Mesothelial cell of epicardium (in vitro differentiated cells): ENCODE measurements at places on chromosomes 4 and X. TPM values are rescaled to one million over a fixed set of nuclear protein-coding genes. Genes with fewer than 3 reads are reported as not detected.
A peak's percentile ranks its signal among the peaks of the same experiment; 100 is the strongest.

The F8A3 gene
- total RNA-seq = 2.7 to 3.7 TPM (median 3.6 TPM) in 3 replicates

The RHOXF2B gene
- not detected in 3 replicates for total RNA-seq

The NPY5R gene
- not detected in 3 replicates for total RNA-seq

The REELD1 gene
- total RNA-seq = 0.13 to 0.45 TPM (median 0.16 TPM) in 3 replicates

The NKX3-2 gene
- 1.3 to 1.4 TPM (median 1.3 TPM) in 3 replicates for total RNA-seq

The MND1 gene
- 7.5 to 9.1 TPM (median 7.7 TPM) in 3 replicates for total RNA-seq

The LDOC1 gene
- total RNA-seq = 52.2 to 54.9 TPM (median 54.2 TPM) in 3 replicates

The CXorf65 gene
- not detected in 3 replicates for total RNA-seq

The FAM241A gene
- total RNA-seq = 0.20 to 0.35 TPM (median 0.27 TPM) in 3 replicates

The HSD17B13 gene
- 0.16 to 0.20 TPM (median 0.18 TPM) in 3 replicates for total RNA-seq

The POU3F4 gene
- total RNA-seq = not detected in 3 replicates

The POLN gene
- total RNA-seq = 3.7 to 5.8 TPM (median 4.5 TPM) in 3 replicates

GRCh38 chr4:81519856-81520255, 48.1 kb upstream of the RASGEF1B start:
- peaks cover 18% of the 10 kb centered on the region for H3K4me1 ChIP-seq
- no peaks in the 10 kb centered on the region for H3K36me3 ChIP-seq
- no peak overlapping the region for H3K27ac ChIP-seq
- H3K4me3 ChIP-seq = no peak overlapping the region
- DNase-seq = no peak

GRCh38 chr4:102328045-102328444, 17.2 kb downstream of the SLC39A8 start:
- no peak for DNase-seq
- no peak overlapping the region for H3K4me3 ChIP-seq
- H3K36me3 ChIP-seq = peaks cover 4% of the 10 kb centered on the region
- H3K4me1 ChIP-seq = peaks cover 2% of the 10 kb centered on the region
- no peak overlapping the region for H3K27ac ChIP-seq
- no peaks in the 10 kb centered on the region for H3K27me3 ChIP-seq

DNA sequence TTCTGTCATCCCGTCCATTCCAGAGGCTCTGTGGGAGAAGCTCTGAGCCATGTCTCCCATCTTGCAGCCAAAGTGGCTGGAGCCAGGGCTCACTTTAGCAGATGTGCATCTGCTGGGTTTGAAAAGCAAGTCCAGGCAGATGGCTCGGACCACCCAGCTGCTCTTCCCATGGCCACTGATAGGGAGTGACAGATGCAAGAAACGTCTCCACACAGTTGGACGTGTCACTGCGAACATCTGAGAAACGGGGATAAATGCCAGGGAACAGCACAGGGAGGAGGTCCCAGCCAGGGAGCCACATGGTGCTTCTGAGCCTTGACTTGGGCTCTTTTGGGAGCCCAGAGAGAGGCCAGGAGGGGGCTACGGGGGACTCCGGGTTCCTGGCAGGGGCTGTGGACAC, 242.3 kb downstream of the AFAP1 start:
- H3K36me3 ChIP-seq = no peaks in the 10 kb centered on the region
- no peak for DNase-seq
- no peak overlapping the region for H3K4me3 ChIP-seq
- peaks cover 18% of the 10 kb centered on the region for H3K4me1 ChIP-seq
- no peak overlapping the region for H3K27ac ChIP-seq

- peaks cover 3% of the 10 kb centered on the region for H3K27me3 ChIP-seq
- no peak for DNase-seq
- no peak overlapping the region for H3K4me3 ChIP-seq
- H3K4me1 ChIP-seq = no peaks in the 10 kb centered on the region
Observed at GRCh38 chrX:150907474-150907873, 9.0 kb upstream of the CD99L2 start.

GRCh38 chr4:37936889-37937498, 23.2 kb upstream of the PTTG2 start:
- H3K4me3 ChIP-seq = no peak overlapping the region
- H3K27ac ChIP-seq = no peak overlapping the region
- no peaks in the 10 kb centered on the region for H3K36me3 ChIP-seq
- peaks cover 6% of the 10 kb centered on the region for H3K27me3 ChIP-seq
- H3K4me1 ChIP-seq = peaks cover 3% of the 10 kb centered on the region
- no peak for DNase-seq

DNA sequence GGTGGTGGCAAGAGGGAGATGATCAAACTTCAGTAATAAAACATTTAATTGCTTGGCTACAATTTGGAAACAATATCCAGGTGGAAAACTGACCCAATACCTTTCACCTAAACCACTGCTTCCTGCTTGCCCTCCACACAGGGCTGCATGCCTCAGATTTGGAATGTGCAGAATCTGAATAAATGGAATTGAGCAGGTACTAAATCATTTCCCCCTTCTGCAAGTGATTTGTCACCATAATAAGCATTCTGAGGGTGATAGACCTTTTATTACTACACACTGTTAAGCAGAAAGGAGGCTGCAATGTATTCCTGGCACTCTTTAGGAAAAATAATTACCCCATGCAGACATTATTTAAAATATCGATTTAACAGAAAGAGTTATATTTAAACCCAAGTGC, 291.8 kb downstream of the IDS start:
- no peaks in the 10 kb centered on the region for H3K27me3 ChIP-seq
- peaks cover 4% of the 10 kb centered on the region for H3K36me3 ChIP-seq
- no peak for DNase-seq
- peak overlapping the region; percentile 16 for H3K27ac ChIP-seq
- H3K4me3 ChIP-seq = no peak overlapping the region

DNA sequence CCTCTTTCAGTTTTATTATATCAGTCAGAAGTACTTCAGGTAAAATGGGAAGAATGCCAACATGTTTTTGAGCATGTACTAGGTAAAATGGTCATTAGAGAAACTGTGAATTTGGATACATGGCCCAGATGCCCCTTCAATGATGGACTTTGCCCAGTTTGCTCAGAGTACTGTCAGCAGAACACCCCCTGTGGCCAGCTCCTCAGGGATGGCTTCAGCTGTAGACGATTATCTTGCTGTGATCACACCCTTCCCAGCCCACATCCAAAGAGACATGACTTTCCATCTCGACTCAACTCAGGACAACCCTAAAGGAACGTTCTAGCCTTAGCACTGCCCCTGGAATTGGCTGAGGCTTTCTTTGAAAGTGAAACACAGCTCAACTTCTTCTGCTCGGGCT, 439.1 kb downstream of the PACRGL start:
- no peak for DNase-seq
- H3K4me1 ChIP-seq = no peaks in the 10 kb centered on the region
- H3K4me3 ChIP-seq = no peak overlapping the region
- peaks cover 6% of the 10 kb centered on the region for H3K27me3 ChIP-seq

GRCh38 chrX:41711021-41711667, 12.8 kb upstream of the GPR82 start:
- DNase-seq = no peak
- H3K27ac ChIP-seq = no peak overlapping the region
- H3K27me3 ChIP-seq = no peaks in the 10 kb centered on the region
- H3K36me3 ChIP-seq = no peaks in the 10 kb centered on the region
- H3K4me1 ChIP-seq = no peaks in the 10 kb centered on the region

DNA sequence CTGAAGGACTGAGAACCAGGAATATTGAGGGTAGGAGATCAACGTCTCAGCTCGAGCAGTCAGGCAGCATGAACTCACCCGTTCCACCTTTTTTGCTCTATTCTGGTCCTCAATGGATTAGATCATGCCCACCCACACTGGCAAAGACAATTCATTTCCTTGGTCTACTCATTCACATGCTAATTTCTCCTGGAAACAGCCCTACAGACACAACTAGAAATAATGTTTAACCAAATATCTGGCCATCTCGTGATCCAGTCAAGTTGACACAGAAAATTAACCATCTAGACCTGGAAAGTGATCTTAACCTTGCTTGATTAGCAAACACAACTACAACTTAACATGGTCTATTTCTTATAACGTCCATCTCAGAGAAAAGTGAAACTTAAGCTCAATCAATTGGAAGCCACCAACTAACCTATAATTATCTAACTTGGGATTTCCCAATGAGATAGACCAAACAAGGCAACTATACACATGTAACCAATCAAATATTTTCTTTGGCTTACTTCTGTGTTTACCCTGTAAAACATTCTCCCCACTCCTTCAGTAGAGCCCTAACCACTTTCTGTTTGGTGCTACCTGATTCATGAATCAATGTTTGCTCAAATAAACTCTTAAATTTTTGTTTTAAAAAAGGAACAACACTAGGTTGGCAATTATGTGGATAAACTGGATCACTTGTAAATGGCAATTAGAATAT, 69.7 kb upstream of the MAMLD1 start:
- H3K27ac ChIP-seq = no peak overlapping the region
- H3K36me3 ChIP-seq = no peaks in the 10 kb centered on the region

GRCh38 chr4:77992581-77992980, 64.5 kb upstream of the FRAS1 start:
- peaks cover 3% of the 10 kb centered on the region for H3K27me3 ChIP-seq
- H3K4me3 ChIP-seq = no peak overlapping the region
- H3K4me1 ChIP-seq = peaks cover 10% of the 10 kb centered on the region

- DNase-seq = no peak
- no peak overlapping the region for H3K27ac ChIP-seq
- H3K36me3 ChIP-seq = peaks cover 2% of the 10 kb centered on the region
- H3K27me3 ChIP-seq = no peaks in the 10 kb centered on the region
- H3K4me3 ChIP-seq = no peak overlapping the region
Observed at GRCh38 chr4:92128676-92129075, 175.1 kb upstream of the GRID2 start.

DNA sequence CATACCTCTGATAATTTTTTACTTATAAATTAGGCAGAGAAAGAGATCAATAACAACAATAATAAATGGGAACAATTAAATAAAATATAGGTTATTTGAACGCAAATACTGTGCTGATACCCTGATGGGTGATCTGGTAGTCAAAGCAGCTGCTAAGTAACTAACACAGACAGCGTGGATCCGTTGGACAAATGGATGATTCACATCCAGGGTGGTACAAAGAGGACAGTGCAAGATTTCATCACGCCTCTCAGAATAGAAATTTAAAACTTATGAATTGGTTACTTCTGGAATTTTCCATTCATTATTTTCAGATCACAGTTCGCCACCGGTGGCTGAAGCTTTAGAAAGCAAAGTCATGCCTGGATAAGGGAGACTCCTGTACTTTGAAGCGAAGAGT, 1066.0 kb upstream of the ADGRL3 start:
- DNase-seq = no peak
- H3K4me1 ChIP-seq = no peaks in the 10 kb centered on the region
- no peaks in the 10 kb centered on the region for H3K27me3 ChIP-seq
- H3K36me3 ChIP-seq = no peaks in the 10 kb centered on the region
- H3K27ac ChIP-seq = no peak overlapping the region
- no peak overlapping the region for H3K4me3 ChIP-seq

DNA sequence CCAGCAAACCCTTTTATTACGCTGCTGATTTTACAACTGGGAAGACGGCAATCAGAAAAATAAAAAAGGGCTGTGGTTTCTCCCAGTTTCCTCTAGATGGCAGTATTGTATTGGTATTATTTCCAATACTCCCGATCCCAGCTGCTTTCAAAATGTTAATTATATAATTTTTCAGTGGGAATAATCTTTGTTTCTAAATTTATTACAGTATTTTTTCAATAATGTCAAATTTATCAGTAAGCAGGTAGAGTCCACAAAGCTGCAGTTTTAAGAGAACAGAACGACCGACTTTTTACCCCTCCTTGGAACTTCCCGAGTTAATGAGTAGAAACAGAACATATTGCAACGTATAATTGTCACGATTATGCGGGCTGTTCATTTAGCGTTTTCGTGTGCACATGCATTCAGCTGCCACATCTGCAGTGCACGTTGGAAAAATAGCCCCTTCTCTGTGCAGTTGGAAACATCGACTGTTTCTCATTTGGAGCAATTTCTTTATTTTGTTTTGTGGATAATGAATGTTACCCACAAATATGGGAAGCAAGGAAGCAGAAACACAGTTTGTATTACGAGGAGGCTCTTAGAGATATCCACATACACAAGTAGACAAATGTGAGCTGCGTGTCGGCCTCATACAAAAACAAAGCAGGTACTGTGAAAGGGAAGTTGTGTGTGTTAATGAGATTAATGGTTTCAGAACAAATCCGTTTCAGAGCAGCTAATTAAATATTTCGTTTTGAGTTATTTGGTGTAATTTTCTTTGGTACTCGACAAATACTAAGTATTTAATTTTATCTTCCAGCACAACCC, 188.0 kb downstream of the STIM2 start:
- H3K4me3 ChIP-seq = peak overlapping the region; percentile 50
- H3K36me3 ChIP-seq = no peaks in the 10 kb centered on the region
- H3K27me3 ChIP-seq = peaks cover 44% of the 10 kb centered on the region
- peaks cover 8% of the 10 kb centered on the region for H3K4me1 ChIP-seq
- DNase-seq = no peak
- H3K27ac ChIP-seq = no peak overlapping the region

GRCh38 chr4:113636877-113637276, 124.7 kb downstream of the CAMK2D start:
- no peaks in the 10 kb centered on the region for H3K36me3 ChIP-seq
- H3K27ac ChIP-seq = no peak overlapping the region
- DNase-seq = no peak
- H3K4me3 ChIP-seq = no peak overlapping the region
- no peaks in the 10 kb centered on the region for H3K27me3 ChIP-seq
- H3K4me1 ChIP-seq = peaks cover 7% of the 10 kb centered on the region

DNA sequence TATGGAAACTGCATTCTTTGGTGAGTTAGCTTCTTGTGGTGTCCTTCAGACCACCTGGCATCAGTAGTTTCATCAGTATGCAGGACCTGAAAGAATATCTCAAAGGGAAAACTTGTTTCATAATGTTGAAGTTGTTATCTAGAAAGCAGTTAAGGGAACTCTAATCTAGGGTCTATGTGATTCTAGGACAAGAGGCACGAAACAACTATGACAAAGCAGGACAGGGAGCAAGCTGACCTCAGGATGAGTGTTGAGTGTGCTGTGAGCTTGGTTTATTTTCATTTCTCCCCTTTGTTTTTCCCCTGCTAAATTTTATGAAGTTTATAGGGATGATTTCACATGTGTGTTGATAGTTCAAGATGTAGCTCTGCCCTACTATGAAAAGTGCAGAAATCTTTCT, 65.7 kb downstream of the MXRA5 start:
- H3K27ac ChIP-seq = no peak overlapping the region
- H3K36me3 ChIP-seq = peaks cover 4% of the 10 kb centered on the region
- no peak overlapping the region for H3K4me3 ChIP-seq
- H3K4me1 ChIP-seq = no peaks in the 10 kb centered on the region
- DNase-seq = no peak
- H3K27me3 ChIP-seq = no peaks in the 10 kb centered on the region

- H3K4me1 ChIP-seq = peaks cover 32% of the 10 kb centered on the region
- H3K27ac ChIP-seq = peak overlapping the region; percentile 59
- peak overlapping the region; percentile 65 for H3K4me3 ChIP-seq
- peaks cover 20% of the 10 kb centered on the region for H3K27me3 ChIP-seq
Observed at GRCh38 chrX:40012868-40013265, 84.9 kb downstream of the BCOR start.

GRCh38 chr4:154722262-154722661, 21.5 kb upstream of the LRAT start:
- H3K4me1 ChIP-seq = no peaks in the 10 kb centered on the region
- no peak for DNase-seq
- H3K36me3 ChIP-seq = no peaks in the 10 kb centered on the region
- H3K4me3 ChIP-seq = no peak overlapping the region

DNA sequence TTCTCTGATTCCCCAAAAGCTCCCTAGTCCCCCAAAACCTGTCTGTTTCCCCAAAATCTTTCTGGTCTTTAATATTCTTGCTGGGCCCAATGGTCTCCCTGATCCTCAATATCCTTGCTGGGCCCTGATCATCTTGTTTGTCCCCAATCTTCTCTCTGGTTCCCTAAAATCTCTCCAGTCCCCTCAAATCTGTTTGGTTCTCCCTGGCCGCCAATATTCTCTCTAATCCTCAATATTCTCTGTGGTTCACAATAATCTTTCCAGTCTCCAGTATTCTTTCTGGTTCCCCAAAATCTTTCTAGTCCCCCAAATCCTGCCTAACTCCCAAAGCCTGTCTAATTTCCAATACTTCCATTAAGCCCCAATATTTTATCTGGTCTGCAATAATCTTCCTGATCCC, 18.5 kb downstream of the P2RY8 start:
- H3K27me3 ChIP-seq = peaks cover 9% of the 10 kb centered on the region
- H3K36me3 ChIP-seq = no peaks in the 10 kb centered on the region
- DNase-seq = no peak
